ENCODE measurements at places on chromosomes 1 and 21.
A peak's percentile ranks its signal among the peaks of the same experiment; 100 is the strongest.

DNA sequence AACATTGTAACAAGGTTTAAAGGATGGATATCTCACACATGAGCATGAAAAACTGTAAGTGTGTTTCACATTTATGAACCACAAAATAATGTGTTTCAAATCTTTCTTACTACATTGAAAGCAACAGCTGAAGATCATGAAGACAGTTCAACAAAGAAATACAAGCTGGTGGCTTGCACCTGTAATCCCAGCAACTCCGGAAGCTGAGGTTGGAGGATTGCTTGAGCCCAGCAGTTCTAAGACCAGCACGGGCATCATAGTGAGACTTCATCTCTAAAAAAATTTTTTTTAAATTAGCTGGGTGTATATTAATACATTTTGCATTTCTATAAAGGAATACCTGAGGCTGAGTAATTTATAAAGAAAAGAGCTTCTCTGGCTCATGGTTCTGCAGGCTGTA is 27.1 kb upstream of the C1orf198 start:
- no peak for DNase-seq

DNA sequence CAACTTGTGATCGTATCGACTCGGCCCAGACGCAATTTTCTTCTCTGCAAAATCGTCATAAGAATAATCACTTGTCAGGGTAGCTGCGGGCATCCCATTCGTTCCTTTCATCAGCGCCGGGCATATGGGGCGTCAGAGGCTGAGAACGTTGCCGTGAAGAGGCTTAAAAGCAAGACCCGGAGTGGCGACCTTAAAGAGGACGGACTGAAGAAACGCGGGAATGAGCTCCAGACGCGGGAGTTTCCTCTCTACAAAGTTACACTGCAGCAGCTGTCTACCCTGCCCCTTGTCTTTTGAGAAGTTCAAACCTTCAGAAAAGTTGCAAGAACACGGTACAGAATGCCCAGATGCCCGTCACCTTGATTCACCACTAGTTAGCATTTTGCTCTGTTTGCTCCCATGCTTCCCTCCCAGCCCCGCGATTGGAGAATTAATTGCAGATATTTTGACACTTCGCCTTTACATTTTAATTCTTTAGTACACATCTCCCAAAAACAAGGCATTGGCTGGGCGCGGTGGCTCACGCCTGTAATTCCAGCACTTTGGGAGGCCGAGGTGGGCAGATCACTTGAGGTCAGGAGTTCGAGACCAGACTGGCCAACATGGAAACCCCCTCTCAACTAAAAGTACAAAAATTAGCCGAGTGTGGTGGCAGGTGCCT is 967 bp downstream of the CENPS start:
- peak; percentile 13 for DNase-seq

DNA sequence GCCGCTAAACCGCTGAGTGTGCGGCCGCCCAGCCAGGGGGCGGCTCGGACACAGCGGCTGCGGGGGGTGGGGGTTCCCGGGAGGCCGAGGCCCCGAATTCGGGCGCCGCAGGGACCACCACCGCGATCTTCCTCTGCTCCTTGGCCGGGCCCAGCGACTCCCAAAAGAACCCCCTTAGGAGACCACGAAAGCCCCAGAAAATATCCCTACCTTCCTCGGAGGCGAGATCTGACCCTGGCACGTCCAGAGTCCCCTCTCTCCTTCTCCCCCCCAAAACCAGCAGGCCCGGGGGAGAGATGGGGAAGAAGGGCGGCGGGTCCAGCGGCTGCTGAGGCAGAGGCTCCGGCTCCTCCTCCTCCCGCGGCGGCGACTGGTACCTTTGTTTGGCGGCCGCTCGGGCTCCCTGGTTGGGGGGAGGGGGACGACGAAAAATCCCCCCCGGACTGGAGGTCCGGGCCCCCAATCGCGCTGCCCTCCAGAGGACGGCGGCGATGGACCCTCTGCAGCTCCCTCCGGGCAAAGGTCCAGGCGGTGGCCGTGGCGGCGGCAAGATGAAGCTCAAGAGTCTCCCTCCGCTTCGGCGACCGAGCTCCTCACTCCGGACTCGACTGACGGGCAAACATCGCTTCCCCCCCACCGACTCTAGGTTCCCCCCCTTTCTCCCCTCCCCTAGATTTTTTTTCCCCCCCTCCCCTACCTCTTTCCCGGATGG is at the start of gene ARID4B:
Gene ARID4B (minus strand): TSS at position 621 of the 712 bp plus-strand sequence. CDS start 1,260 bp downstream, outside the sequence.
- no peak for DNase-seq

DNA sequence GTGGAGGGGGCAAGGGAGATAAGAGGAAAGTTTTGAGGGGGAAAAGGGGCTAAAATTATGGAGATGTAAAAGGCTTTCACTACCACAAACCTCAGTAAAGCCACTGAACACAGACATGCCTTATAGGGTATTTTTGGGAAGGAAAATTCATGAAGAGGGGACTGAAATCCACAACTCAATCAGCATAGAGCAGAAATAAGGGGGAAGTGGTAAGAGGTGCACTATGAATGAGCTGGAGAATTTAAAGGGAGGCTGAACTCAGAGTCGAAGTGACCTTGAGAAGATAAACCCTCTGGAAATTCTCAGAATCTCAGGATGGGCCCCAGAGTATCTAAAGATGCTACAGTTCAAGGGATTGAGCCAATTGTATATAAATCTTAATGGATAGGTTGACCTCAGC is 15.3 kb downstream of the RHEX start:
- no peak for DNase-seq

GRCh38 chr1:108746382-108747170 is at the start of gene STXBP3:
Gene STXBP3 (plus strand): TSS chr1:108746674. CDS start chr1:108746738, 64 bp downstream.
- DNase-seq: peak; percentile 76
